ENCODE measurements at places on chromosomes 11 and 22.

GRCh38 chr11:102791271-102792036, 6.5 kb downstream of the MMP1 start:
- DNase-seq: no peak

DNA sequence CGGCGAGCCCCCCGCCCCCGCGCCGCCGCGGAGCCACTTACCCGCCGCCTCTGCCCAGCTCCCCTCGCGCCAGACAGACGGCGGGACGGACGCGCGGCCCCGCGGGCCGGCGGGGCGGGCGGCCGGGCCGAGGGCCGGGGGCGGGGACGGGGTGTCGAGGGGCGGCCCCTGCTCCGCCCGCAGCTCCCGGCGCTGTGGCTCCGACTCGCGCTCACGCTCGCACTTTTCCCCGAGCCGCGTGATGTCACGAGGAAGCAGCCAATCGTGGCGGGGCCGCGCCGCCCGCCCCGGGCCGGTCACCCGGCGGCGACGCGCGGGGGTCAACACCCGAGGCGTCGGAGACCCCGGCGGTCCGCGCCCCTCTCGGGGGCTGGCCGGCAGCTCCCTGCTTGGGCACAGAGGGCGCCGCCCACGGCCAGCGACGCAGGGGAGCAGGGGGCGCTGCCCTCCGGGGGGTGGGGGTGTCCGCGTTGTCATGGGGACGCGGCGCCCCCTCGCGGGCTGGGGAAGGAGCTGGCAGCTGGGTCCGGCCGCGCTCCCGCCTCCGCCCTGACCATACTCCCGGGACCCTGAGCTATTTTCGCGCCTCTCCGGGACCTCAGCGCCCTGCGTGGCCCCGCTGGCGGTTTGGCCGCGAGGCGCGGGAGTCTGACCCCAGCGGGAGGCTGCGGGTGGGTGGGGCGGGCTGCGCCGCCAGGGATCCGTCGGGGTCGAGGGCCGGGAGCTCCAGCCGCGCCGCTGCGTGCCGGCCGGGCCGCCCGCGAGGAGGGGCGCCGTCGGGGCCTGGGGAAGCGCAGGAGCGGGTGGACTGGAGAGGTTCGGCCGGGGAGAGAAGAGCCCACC, at the start of gene CHRM4:
TSS of gene CHRM4 (minus strand) at position 199 of the 843 bp plus-strand sequence. CDS start 5,219 bp downstream, outside the sequence.
- peak; percentile 84 for DNase-seq

DNA sequence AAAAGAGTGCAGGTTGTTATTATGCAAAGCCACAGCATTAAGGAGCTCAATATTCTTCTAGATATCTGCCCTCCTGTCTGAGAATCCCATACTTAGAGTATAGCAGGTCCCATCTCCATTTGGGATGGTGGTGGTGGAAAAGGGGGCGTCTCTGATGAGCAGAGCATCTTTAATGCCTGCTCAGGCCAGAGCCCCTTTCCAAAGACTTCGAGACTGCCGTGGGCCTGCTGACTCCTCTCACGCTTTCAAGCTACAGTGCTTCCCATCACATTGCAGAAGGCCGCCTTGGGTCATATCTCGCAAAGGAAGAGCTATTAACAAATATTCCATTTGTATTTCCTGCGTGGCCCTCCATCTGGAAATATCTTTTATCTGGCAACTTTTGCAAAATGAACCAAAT, 10.9 kb downstream of the LMO2 start:
- DNase-seq: no peak

GRCh38 chr11:13119941-13120520, 110.9 kb downstream of the RASSF10 start:
- DNase-seq: no peak

DNA sequence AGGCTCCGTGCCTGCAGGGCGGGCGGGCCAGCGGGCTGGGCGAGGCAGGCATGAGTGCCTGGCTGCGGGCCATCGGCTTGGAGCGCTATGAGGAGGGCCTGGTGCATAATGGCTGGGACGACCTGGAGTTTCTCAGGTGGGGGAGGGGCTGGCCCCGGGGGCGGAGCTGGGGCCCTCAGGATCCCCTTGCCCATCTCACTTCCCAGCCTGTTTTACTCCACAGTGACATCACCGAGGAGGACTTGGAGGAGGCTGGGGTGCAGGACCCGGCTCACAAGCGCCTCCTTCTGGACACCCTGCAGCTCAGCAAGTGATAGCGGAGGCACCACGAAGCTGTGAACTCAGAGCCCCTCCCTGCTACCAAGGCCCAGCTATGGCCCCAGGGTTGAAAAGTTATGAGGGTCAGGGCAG, 5.9 kb downstream of the PHOX2A start:
- DNase-seq: peak; percentile 89

GRCh38 chr11:78931891-78932290, 357.2 kb upstream of the NARS2 start:
- DNase-seq: no peak

DNA sequence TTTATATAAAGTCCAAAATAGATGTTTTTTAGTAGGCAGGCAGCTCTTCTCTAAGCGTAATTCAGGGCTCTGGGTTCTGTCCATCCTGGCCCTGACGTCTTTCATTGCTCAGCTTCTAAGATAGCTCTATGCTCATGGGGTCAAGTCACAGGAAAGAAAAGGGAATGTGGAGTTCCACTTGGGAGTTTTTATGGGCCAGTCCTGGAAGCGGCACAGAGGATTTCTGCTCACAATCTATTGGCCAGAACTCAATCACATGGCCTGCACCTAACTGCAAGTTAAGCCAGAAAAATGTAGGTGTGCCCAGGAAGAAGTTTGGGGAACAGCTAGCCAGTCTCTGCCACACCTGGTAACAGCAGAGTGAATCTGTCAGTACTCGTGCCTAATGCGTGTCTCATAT, 7.4 kb upstream of the ZBTB16 start:
- DNase-seq: no peak

DNA sequence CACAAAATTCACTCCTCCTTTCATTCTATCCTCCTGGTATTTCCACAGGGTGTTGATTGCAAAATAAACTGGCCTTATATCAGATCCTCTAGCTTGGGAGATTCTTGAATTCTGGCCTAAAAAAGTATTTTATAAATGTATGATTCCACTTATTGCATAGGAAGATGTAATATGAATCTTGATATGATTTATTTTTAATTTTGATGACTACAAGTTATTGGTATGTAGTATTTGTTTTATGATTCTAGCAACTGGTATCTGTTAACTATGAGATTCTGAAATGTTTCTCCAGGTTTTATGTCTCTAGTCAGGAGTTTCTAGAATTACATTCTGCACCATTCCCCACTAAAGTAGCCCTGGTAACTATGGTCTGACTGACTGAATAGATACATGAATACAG, 373.9 kb upstream of the C11orf87 start:
- DNase-seq: no peak

- no peak for DNase-seq
Measured at GRCh38 chr22:46220921-46221320, 29.2 kb downstream of the CDPF1 start.

GRCh38 chr11:1157645-1158591, at the start of gene MUC5AC:
Gene MUC5AC (plus strand): TSS chr11:1157953. CDS start chr11:1158000, 47 bp downstream.
- no peak for DNase-seq

- peak; percentile 15 for DNase-seq
Measured at GRCh38 chr11:48683226-48683720, 194.7 kb downstream of the OR4A47 start.

- DNase-seq: no peak
Measured at GRCh38 chr11:59669611-59670009, 773 bp upstream of the PATL1 start.

- no peak for DNase-seq
Measured at GRCh38 chr11:115927823-115928329, 423.7 kb upstream of the CADM1 start.

- no peak for DNase-seq
Measured at GRCh38 chr22:44133161-44133560, 47.6 kb upstream of the PARVG start.

- DNase-seq: no peak
Measured at GRCh38 chr22:44540756-44541670, 43.0 kb upstream of the RTL6 start.

- peak; percentile 26 for DNase-seq
Measured at GRCh38 chr22:23683545-23683944, 7.3 kb upstream of the RGL4 start.

DNA sequence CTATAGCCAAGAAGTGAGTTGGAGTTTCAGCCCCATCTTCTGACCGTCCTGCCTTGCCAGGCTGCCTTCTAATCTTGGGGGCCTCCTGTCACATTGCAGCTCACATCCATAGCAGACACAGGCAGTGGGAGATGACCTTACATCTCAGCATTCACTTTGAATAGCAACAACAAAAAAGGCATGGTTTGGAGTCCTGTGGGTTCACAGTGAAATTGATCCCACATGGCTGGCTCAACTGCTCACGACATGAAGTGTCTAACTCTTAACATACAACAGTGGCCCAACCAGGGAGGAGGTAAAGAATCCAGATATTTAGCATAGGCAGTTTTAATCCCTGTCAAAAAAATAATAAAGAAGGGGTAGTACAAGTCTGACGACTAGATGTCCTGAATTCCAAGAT, 38.1 kb downstream of the DBX1 start:
- no peak for DNase-seq

GRCh38 chr22:31333641-31334040, 12.5 kb downstream of the PATZ1 start:
- DNase-seq: no peak

DNA sequence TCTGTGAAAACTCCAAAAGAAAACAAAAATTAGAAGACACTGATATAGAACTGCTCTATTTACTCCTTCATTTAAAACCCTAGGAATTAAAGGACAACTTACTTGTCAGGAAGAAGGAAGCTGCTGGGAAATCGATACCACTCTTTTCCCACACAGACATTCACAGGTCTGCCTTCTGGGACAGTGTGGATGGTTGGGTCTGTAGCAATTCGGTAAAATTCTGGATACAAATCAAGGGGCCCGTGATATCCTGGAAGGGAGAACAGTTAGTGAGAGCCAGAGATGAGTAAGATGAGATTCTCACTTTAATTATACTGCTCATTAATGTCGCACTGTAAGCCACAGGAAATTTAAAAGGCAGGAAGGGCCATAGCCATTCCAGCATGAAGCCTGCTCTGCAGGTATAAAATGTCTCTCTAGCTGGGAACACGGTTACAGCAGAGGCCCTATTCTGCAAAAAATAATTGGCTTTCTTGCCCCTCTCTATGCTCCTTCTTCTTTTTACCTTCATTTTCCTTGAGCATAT, 34.0 kb downstream of the ALG9 start:
- DNase-seq: no peak

GRCh38 chr11:43918662-43919061, 23.8 kb upstream of the C11orf96 start:
- DNase-seq: no peak

DNA sequence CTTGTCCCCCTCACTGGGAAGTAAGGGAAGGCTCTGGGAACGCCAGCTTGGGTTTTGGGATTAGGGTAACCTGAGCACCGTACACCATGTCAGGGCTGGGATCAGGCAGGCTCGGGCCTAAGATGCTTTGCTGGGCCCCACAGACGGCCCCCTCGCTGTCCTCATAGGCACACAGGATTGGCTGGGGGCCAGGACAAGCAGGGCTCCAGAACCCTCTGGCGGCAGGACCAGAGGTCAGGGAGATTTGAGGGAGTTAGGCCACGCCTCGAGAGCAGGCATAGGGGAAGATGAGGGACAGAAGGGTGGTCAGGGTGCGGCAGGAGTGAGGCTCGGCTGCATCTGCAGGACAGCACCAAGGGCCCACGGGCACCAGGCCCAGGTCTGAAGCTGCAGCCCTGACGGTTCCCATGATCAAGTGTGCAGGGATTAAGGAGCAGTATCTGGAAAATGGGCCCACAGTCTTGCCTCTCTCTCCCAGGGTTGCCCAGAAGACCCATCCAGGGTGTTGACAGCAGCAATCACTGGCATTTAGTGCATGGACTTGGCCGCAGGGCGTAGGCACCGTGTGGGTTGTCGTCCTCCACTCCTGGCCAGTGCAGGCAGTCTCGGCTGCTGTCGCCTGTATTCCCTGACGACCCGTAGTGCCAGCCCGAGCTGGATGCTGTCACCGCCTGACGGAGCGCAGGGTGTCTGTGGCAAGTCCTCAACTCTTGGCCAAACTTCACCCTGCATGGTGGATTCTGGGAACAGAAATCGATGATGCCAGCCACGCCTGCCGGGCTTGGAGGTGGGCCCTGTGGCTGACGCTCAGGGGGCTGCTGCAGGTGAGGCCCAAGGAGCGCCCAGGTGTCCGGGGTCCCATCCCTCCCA, 15.7 kb upstream of the GNB1L start:
- no peak for DNase-seq

GRCh38 chr11:94449437-94449836, 44.2 kb downstream of the MRE11 start:
- no peak for DNase-seq

- DNase-seq: no peak
Measured at GRCh38 chr11:34502949-34503348, 10.6 kb downstream of the ELF5 start.

DNA sequence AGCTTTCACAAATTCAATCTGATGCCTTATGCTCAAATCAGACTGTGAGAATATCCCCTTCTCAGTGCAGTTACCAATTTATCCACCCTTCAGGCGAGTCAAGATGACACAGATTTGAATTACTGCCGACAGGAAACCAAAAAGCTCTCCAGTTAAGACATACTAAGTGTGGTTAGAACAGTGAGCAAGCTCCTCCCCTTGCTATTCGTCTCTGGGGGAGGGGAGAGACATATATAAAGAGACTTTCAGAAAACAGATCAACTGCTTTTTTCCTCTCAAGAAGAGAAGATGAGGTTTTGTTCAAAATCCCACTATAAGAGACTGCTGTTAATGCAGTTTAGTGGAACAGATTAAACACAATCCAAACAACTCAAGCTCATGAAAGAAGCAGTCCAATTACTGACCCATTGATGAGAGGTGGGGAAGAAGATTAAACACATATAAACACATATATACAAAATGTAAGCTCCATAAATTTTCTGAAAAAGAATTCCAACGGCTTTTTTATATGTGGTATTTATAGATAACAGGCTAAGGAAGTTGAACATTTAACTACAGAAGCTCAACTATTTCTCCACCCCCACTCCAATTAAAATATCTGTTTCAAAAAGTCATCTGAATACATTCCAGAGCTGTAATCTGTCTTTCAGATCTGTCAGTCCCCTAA, 102.7 kb downstream of the MRTFA start:
- no peak for DNase-seq

DNA sequence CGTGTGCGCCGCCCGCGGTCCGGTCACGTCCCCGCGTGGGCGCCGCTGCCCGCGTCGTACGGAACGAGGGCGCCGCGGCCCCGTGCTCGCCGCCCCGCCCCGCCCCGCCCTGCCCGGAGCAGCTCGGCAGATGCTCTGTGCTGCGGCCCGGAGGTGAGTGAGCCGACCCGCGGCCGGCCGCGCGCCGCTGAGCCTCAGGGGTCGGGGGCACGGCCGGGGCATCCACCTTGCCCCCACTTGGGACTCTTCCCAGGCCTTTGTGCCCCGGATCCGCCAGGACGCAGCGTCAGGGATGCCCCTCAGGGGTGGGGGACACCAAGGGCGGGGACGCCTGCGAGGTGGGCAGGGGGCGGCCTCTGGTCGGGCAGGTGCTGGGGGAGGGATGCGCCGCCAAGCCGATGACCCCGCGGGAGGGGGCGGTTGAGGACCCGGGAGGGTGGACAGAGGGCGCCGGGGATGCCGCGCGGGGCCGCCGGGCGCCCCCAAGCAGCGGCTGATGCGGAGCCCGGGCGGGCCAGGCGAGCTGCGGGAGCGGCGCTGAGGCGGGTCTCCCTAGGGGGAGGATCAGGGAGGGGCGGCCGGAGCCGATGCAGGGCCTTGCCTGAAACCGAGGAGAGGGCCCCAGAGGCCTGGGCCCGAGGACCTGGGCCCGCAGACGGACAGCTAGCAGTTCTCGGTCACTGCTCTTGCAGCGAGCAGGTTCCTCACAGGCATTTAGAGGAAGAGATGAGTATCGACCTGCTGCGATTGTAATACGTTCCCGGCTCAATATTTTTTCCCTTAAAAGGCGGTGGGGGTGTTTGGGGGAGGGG, at the start of gene GNAZ:
TSS of gene GNAZ (plus strand) at position 102 of the 812 bp plus-strand sequence. CDS start 25,177 bp downstream, outside the sequence.
- peak; percentile 79 for DNase-seq

GRCh38 chr22:27764722-27765236, 36.8 kb downstream of the MN1 start:
- DNase-seq: no peak
